ENCODE measurements at places on chromosomes 3 and 15. TPM values are rescaled to one million over a fixed set of nuclear protein-coding genes. Genes with fewer than 3 reads are reported as not detected.

GRCh38 chr15:52019394-52020220, 588 bp downstream of the MAPK6 start:
- H3K36me3 ChIP-seq, result no peaks in the 10 kb centered on the region
- H3K4me1 ChIP-seq, result peaks cover 16% of the 10 kb centered on the region
- peak overlapping the region; percentile 64 for H3K4me3 ChIP-seq
- peak; percentile 86 for DNase-seq

The SAMMSON gene
- total RNA-seq, result not detected

The TERC gene
- total RNA-seq, result 1.8 TPM

The CAMK2N2 gene
- total RNA-seq, result not detected

Measured in heart left ventricle (tissue), 16 donors.